ENCODE measurements at places on chromosomes 11 and 22.

- DNase-seq: no peak
Observed at GRCh38 chr11:118015385-118015841, 29.2 kb downstream of the IL10RA start.

DNA sequence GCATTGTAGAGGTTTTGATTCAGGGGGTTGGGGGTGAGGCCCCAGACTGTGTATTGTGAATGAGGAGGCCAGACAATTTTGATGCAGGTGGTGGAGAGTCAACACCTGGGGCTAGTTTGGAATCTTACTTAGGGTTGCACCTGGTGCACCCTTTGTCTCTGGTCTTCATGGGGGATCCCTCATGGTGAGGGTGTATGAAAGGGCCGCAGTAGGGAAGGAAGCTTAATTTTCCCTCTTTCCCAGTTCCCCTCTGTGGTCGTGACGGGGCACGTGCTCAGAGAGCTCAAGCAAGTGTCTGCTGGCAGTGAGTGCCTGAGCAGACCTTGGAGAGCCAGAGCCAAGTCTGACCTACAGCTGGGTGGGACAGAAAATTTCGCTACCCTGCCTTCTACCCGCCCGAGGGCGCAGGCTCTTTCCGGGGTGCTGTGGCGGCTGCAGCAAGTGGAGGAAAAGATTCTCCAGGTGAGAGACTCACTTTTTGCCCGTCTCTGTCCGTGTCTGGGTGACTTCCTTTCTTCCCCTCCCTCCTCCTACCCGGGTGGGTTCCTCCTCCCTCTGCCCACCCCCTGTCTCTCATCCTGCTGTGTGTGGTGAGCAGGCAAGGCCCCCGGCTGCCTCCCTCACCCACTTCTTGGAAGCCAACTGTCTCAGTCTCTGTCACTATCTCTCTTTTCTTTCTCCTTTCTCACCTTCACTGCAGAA, 131.7 kb downstream of the MICAL2 start:
- DNase-seq: no peak

DNA sequence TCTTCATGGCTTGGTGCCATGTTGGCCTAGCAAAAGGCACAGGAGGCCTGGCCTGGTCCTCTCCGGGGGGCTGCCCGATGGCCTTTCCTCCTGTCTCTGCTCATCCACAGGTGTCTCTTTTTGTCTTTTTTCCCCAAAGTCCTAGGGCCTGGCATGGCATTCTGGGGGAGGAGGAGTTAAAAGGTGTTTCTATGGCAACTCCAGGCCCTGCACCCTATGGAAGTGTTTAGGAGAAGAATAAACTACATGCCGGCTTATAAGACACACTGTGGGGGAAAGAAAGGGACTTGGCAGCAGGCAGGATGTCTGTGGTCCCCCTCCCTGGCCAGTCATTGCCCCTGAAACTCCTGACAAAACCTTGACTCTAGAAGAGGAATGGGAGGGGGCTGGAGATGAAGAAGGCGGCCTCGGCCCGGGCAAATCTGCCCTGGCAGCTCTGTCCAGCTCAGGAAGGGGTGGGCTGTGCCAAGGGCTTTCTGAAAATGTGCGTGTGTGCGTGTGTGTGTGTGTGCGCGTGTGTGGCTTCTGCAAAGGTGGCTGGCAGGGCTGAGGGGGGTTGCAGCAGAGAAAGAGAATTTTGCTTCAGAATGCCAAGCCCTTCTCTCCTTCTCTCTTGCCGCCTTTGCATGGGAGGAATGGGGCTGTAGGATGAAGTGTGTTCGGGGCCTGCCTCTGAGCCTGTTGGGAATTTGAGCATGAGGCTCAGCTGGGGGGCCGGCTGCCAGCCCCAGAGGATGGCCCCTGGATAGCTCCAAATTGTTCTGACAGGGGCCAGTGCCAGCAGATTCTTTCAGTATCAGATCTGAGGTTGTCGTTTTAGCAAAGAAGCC, 3.2 kb downstream of the TIMP3 start:
- no peak for DNase-seq

- no peak for DNase-seq
Observed at GRCh38 chr11:73999581-74000306, 9.1 kb downstream of the UCP3 start.

DNA sequence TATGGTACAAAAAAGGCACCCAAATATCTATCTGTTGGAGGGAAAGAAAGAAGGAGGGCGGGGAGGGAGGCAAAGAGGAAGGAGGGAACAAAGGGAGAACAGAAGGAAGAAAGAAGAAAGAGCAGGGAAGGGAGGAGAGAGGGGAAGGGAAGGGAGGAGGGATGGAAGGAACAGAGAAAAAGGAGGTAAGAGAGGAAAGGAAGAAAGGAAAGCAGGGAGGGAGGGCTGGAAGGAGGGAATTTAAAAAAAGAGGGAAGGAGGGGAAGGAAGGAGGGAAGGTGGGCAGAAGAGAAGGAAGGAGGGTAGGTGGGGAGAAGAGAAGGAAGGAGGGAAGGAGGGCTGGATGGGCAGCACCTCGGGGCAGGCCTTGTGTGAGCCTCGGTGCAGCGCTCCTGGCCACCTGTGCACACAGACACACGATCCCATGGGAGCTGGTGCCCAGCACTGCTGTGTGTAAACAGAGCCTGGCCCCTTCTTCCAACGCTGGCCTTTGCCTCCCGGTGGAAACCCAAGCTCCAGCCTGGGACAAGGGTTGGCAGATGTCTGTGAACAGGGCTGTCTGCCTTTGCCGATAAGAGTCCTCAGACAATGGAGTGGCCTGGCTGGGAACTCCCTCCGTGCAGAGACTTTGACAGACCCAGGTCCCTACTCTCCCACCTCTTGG, 23.2 kb downstream of the SMIM38 start:
- DNase-seq: no peak

GRCh38 chr11:17077240-17077519, 287 bp downstream of the RPS13 start:
- no peak for DNase-seq

DNA sequence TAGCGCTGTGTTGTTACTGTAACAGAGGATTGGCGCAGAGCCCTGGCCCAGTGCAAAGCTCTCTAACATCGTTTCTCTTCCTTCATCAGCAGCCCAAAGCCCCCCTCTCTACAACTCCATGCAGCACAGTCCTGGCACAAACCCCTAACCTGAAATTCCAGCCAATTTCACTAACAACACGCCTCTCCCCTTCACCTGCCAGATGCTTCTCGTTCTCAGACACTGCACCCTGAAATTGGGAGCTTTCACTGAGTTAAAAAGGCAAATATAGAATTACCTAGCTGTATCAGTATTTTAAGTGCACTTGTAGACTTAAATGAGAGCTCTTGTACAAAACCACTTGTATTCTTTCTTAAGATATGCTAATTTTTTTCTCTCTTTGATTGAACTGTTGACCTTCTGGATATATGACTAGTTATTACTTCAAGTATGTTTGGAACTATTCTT, 16.3 kb downstream of the GRAP2 start:
- DNase-seq: no peak

GRCh38 chr22:37739611-37740049, 42.8 kb downstream of the TRIOBP start:
- DNase-seq: no peak

DNA sequence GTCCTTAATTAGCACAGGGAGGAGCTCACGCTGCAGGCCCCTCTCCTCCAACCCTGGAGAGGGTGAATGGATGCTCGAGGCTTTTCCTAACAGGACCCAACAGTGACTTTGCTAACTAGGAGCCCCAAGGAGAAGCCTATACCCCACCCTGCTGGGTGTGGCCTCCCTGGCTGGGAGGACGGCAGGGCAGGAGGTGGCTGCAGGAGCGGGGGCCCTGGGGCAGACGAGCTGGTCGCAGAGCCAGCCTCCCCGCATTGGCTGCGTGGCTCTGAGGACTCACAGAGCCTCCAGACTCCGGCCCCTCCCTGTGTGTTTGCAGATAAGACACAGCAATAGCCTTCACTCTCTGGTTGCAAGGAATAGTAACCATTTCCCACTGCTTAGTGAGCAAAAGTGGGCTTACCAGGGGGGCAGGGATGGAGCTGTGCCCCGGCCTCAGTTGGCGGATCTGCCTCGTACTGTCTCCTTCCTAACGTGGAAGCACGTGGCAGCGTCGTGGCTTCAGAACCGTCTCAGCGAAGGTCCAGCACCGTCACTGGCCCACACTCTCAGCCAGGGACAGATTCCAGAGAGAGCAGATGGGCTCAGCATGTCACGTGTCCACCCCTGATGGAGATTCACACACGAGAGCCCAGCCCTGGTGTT, 1087.5 kb downstream of the BRD1 start:
- DNase-seq: no peak

GRCh38 chr11:130624971-130625544, 176.6 kb downstream of the ADAMTS15 start:
- no peak for DNase-seq

GRCh38 chr22:37100589-37101127, 8.9 kb downstream of the TMPRSS6 start:
- DNase-seq: no peak

- DNase-seq: peak; percentile 46
Observed at GRCh38 chr11:73295241-73295995, 12.7 kb upstream of the ARHGEF17 start.

- DNase-seq: peak; percentile 13
Observed at GRCh38 chr11:29432719-29433325, 584.0 kb downstream of the KCNA4 start.

- DNase-seq: no peak
Observed at GRCh38 chr11:1230121-1230455, 7.2 kb downstream of the MUC5B start.

- no peak for DNase-seq
Observed at GRCh38 chr11:128823753-128824152, 43.3 kb downstream of the KCNJ1 start.

DNA sequence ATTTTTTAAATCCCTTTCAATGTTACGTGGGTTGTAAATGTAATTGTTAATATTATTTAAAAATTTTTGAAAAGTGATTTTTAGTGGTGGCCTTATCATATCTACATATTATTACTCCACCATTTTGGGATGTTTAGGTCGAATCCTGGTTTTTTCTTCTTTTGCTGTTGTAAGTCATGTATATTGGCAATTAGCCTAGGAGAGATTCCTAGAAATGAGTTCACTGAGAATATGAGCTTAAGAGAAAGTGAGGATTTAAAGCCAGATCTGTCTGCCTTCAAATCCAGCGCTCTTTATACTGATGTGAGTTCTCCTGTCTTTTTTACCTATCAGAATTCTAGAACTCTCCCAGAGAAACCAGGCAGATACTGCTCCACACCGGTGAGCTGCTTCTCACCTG, 56.1 kb downstream of the PTPRJ start:
- no peak for DNase-seq
